NCI-H1417 (cell line): ENCODE measurements at places on chromosomes 3 and 15.

- peak; percentile 40 for DNase-seq
Observed at GRCh38 chr15:39579487-39580116, 1.3 kb upstream of the THBS1 start.

- no peak for DNase-seq
Observed at GRCh38 chr3:11199902-11200845, 45.9 kb downstream of the HRH1 start.

GRCh38 chr3:39980781-39981180 lies 171.4 kb downstream of the MYRIP start:
- no peak for DNase-seq

- DNase-seq: no peak
Observed at GRCh38 chr3:99656624-99657023, 18.2 kb downstream of the COL8A1 start.

- no peak for DNase-seq
Observed at GRCh38 chr3:28972921-28973320, 307.9 kb upstream of the RBMS3 start.

DNA sequence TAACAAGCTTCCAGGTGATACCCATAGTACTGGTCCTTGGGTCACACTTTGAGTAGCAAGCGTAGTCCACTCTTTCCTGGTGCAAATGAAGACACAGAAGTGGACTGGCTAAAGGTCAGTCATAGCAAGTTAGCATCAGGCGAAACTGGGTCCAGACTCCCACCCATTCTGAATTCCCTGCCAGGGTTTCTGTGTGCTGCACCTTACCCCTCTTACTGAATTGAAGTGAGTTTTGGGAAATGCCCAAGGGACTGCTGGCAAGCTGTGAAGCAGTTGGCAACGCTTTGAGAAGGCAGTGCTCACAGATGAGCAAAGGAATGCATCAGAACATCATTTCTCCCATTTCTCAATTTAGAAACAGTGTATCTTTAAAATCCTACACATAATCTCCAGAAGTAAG lies 1.8 kb upstream of the LSG1 start:
- no peak for DNase-seq

GRCh38 chr15:31727612-31728011 lies 302.7 kb upstream of the CHRNA7 start:
- no peak for DNase-seq

DNA sequence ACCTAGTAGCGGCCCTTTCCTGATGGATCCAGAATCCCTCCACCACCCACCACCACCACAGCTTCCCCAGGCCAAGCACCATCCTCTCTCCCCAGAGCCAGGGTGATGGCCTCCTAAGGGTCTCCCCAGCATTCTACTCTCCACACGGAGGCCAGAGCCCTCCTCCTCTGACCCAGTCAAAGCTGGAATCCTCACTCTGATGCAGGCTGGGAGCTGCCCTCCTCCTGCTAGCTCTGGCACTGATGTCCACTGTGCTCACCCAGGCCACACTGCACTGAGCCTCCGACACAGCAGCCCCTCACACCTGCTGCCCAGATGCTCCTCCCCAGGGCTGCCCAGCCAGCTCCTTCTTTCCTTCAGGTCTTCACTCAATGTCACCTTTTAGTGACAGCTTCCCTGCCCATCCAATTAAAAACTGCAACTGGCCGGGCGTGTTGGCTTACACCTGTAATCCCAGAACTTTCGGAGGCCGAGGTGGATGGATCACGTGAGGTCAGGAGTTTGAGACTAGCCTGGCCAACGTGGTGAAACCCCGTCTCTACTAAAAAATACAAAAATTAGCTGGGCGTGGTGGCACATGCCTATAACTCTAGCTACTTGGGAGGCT lies 21.0 kb downstream of the XXYLT1 start:
- no peak for DNase-seq

- no peak for DNase-seq
Observed at GRCh38 chr3:10349801-10350200, 28.9 kb upstream of the SEC13 start.

GRCh38 chr15:25985165-25985564 lies 122.0 kb upstream of the ATP10A start:
- no peak for DNase-seq

GRCh38 chr3:142117056-142117851 lies 32.1 kb downstream of the TFDP2 start:
- DNase-seq: peak; percentile 79

DNA sequence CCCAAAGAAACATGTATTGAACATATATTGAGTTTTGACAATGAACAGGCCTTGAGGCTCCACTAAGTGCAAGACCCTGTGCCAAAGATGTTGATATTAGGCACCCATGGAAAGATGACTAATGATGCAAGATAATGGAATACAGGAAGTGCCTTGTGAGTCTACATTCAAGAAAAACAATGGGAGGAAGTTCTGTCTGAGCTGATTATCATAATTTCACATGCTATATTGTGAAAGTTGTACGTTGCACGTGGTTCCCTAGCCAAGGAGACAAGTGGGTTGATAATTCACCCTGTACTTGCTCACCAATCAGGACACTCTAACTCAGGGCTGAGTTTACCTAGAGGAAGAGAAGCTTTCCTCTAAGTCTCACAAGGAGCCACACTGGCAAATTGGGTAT lies 186.9 kb upstream of the STAC start:
- DNase-seq: no peak

GRCh38 chr15:90956274-90957030 lies 1.8 kb downstream of the RCCD1 start:
- peak; percentile 84 for DNase-seq

- DNase-seq: no peak
Observed at GRCh38 chr15:44308889-44309288, 20.4 kb downstream of the GOLM2 start.

GRCh38 chr3:14481646-14482036 lies 58.5 kb downstream of the GRIP2 start:
- no peak for DNase-seq

- DNase-seq: no peak
Observed at GRCh38 chr15:65365229-65365628, 12.6 kb downstream of the IGDCC3 start.

DNA sequence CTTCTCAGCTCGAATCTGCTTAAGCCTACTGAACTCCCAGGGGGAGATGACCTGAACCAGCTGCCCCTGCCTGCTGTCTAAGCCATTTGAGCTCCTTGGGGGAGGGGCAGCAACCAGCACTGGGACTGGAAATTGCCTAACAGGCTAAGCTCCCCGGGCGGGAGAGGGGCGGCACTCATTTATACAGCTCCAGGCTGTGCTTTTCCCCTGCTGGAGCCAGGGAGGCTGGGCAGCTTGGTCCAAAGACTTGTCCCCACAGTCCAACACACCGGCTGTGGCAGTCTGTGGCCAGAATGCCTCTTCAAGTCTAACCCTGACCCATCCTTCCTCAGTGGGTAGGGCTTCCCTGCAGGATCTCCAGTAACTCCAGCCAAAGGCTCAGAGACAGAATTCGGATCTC lies 1241.5 kb downstream of the ROBO2 start:
- no peak for DNase-seq

- peak; percentile 2 for DNase-seq
Observed at GRCh38 chr3:27675287-27675686, 46.8 kb downstream of the EOMES start.

GRCh38 chr3:45227071-45227820 lies 1.2 kb upstream of the TMEM158 start:
- DNase-seq: no peak

- no peak for DNase-seq
Observed at GRCh38 chr3:185654758-185655145, 68.7 kb downstream of the SENP2 start.

DNA sequence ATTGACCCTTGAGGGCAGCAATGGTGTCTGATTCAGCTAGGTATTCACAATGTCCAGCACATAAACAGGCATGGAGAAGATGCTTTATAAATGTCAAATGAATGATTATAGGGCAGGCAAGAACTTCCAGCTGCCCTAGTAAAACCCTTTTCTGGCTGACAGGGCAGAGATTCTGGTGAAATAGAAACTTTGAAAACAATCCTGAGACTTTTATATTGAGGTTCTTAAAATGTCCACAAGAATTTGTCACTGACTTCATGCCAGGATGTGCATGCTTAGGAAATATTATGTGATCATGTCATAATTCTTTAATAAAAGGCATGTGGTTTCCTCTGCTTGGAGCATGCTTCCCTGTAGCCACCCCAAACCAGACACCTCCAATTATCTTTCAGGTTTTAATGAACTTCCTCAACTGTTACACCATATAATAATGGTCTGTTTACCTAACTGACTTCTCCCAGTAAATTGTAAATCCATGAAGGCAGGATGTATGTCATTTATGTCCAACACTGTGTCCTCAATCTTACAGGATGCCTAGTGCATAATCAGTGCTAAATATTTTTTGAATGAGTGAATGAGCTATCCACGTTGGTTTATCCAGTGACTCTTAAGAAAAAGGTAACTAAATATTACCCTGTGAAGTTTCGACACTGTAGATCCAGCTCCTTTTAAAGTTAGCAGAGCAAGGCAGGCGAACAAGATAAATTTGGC lies 43.4 kb upstream of the CLRN1 start:
- no peak for DNase-seq
